ENCODE measurements at places on chromosomes 4 and X. TPM values are rescaled to one million over a fixed set of nuclear protein-coding genes. Genes with fewer than 3 reads are reported as not detected.
A peak's percentile ranks its signal among the peaks of the same experiment; 100 is the strongest.

- no peaks in the 10 kb centered on the region for H3K27me3 ChIP-seq
- no peak overlapping the region for H3K27ac ChIP-seq
- H3K4me3 ChIP-seq: no peak overlapping the region
- no peaks in the 10 kb centered on the region for H3K4me1 ChIP-seq
Observed at GRCh38 chr4:137367620-137368019, 164.7 kb downstream of the PCDH18 start.

GRCh38 chr4:121642876-121643585, 53.7 kb downstream of the ANXA5 start:
- no peak for DNase-seq
- no peaks in the 10 kb centered on the region for H3K27me3 ChIP-seq
- H3K4me1 ChIP-seq: no peaks in the 10 kb centered on the region
- no peaks in the 10 kb centered on the region for H3K36me3 ChIP-seq
- H3K4me3 ChIP-seq: no peak overlapping the region

The CLDN22 gene
- 1.0 TPM for total RNA-seq

The TEX13B gene
- not detected for total RNA-seq

DNA sequence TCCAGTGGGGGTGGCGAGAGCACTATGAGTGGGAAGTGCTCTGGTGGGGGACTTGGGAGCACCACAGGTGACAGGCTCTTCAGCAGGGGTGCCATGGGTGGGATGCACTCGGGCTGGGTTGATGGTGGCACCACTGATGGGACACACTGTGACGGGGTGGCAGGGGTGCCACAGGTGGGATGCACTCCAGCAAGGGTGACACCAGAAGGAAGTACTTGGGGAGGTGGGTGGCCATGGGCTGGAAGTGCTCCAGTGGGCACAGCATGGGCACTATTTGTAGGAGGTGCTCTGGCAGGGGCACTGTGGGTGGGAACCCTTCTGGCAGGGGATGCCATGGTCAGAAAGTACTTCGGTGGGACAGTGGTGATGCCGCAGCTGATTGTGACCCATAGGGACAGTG, 346.6 kb downstream of the CFAP47 start:
- H3K4me3 ChIP-seq: no peak overlapping the region
- no peaks in the 10 kb centered on the region for H3K4me1 ChIP-seq
- DNase-seq: no peak

The PPP1R2C gene
- total RNA-seq: not detected

The PF4V1 gene
- total RNA-seq: not detected

GRCh38 chr4:79882806-79883205, 190.2 kb downstream of the ANTXR2 start:
- no peak for DNase-seq
- H3K27me3 ChIP-seq: no peaks in the 10 kb centered on the region
- no peaks in the 10 kb centered on the region for H3K36me3 ChIP-seq
- H3K4me3 ChIP-seq: no peak overlapping the region
- no peaks in the 10 kb centered on the region for H3K4me1 ChIP-seq

The KLHL34 gene
- total RNA-seq: not detected

GRCh38 chrX:11214346-11215190, 78.6 kb upstream of the AMELX start:
- H3K4me3 ChIP-seq: no peak overlapping the region
- no peaks in the 10 kb centered on the region for H3K36me3 ChIP-seq
- no peaks in the 10 kb centered on the region for H3K27me3 ChIP-seq

GRCh38 chr4:33045334-33045733, 2325.2 kb downstream of the PCDH7 start:
- H3K4me1 ChIP-seq: no peaks in the 10 kb centered on the region
- H3K36me3 ChIP-seq: no peaks in the 10 kb centered on the region
- DNase-seq: no peak
- H3K4me3 ChIP-seq: no peak overlapping the region

DNA sequence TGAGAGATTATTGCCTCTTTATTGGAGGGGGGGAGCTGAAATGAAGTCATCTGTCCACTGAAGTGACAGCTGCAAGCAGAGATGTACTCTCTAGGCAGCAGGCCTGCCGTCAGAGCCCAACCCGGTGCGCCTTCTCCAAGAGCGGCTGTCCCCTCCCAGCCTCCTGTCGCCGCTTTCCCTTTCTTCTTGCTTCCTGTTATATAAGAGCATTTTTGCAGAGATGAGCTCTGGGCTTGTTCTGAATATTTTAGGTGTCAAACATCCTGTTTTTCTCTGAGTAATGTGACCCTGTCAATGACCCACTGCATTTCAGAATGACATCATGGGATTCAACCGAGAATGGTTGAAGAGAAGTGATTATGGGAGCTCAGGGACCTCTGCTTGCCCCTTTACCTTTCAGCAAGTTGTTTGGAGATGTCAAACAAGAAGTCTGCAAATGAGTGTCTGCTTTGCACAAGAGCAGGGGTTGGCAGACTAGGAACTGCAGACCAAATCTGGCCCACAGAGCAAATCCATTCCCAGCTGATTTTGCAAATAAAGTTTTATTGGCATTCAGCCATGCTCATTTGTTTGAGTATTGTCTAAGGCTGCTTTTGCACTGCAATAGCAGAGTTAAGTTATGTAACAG, 79.9 kb downstream of the SLC9A6 start:
- H3K4me3 ChIP-seq: no peak overlapping the region
- H3K36me3 ChIP-seq: no peaks in the 10 kb centered on the region
- H3K4me1 ChIP-seq: no peaks in the 10 kb centered on the region
- H3K27ac ChIP-seq: peak overlapping the region; percentile 82

DNA sequence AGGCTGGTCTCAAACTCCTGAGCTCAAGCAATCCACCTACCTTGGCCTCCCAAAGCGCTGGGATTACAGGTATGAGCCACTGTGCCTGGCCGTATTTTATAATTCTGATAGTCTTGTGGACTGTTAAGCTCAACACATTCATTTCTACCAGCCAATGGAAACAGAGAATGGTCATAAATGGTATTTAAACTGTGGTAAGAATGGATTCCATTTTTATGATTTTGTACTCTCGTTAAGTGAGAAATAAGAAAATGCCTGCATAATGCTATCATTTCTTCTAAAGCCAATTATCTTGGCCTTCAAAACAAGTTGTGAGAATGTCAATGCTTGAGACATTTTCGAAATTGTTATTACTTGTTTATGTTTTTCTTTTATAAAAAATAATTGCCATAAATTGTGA, 321.0 kb downstream of the IL15 start:
- H3K27me3 ChIP-seq: no peaks in the 10 kb centered on the region
- no peaks in the 10 kb centered on the region for H3K4me1 ChIP-seq
- H3K27ac ChIP-seq: no peak overlapping the region
- H3K36me3 ChIP-seq: no peaks in the 10 kb centered on the region

GRCh38 chr4:36337665-36338185, 56.3 kb downstream of the DTHD1 start:
- H3K36me3 ChIP-seq: no peaks in the 10 kb centered on the region
- no peaks in the 10 kb centered on the region for H3K27me3 ChIP-seq
- H3K4me3 ChIP-seq: no peak overlapping the region
- H3K4me1 ChIP-seq: no peaks in the 10 kb centered on the region
- DNase-seq: no peak
- no peak overlapping the region for H3K27ac ChIP-seq

DNA sequence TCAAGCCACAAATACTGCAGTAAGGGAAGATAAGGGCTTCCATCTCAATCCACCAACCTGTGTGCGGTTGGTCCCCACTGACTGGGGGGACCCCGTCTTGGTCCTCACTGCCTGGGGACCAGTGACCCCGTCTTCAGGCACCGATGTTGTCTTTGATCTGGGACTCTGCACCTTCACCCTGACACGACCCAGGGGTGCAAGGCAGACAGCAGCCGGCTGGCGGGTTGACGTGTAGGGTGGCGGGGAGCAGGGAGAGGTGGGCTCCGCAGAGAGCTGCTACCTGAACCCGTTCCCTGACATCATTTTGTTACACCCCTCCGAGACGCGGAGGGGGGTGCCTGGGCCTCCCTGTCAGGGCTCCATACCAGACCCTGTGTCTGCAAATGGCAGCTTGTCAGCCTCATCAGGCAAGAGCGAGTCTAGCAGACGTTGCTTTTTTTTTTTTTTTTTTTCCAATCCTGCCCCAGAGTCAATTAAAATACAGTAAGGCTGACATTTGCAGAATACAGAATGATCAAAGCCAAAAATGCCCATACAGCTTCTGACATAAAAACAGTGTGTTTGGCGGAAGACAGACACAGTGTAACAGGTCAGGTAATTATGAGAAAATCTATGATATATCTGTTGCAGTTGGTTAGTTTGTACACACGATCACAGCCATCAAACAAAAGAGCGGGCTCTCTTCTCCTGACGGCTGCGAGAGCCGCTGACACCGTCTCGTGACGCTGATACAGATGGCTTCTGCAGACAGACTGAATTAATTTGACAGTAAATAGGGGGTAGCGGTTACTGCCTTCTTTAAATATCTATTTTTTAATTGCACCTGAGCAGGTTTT, 118.6 kb downstream of the CRLF2 start:
- H3K27me3 ChIP-seq: no peaks in the 10 kb centered on the region
- no peak overlapping the region for H3K4me3 ChIP-seq
- DNase-seq: no peak

The GPRIN3 gene
- total RNA-seq: 1.2 TPM

- no peak overlapping the region for H3K27ac ChIP-seq
- DNase-seq: no peak
- H3K4me1 ChIP-seq: no peaks in the 10 kb centered on the region
Observed at GRCh38 chrX:150163221-150163930, 199.7 kb upstream of the MAMLD1 start.

GRCh38 chrX:127888767-127889166, 163.4 kb downstream of the ACTRT1 start:
- H3K4me3 ChIP-seq: no peak overlapping the region
- DNase-seq: no peak
- H3K36me3 ChIP-seq: no peaks in the 10 kb centered on the region

- no peak overlapping the region for H3K4me3 ChIP-seq
- no peak overlapping the region for H3K27ac ChIP-seq
- no peak for DNase-seq
Observed at GRCh38 chr4:17218786-17219185, 293.1 kb downstream of the QDPR start.

DNA sequence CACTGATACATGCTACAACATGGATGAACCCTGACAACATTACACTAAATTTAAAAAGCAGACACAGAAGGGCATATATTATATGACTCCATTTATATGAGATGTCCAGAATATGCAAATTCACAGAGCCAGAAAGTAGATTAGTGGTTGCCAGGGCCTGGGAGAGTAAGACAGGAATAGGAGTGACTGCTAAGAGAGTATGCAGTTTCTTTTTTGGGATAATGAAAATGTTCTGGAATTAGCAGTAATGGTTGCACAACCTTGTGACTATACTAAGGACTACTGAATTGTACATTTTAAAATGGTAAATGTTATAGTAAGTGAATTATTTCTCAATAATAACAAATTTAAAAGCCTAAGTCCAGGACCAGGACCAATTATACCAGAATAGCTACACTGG, 29.5 kb upstream of the NUP54 start:
- no peak overlapping the region for H3K27ac ChIP-seq
- no peak for DNase-seq
- no peaks in the 10 kb centered on the region for H3K4me1 ChIP-seq
- no peaks in the 10 kb centered on the region for H3K27me3 ChIP-seq
- no peak overlapping the region for H3K4me3 ChIP-seq

- no peaks in the 10 kb centered on the region for H3K27me3 ChIP-seq
- no peaks in the 10 kb centered on the region for H3K4me1 ChIP-seq
- no peak within 1 kb of the TSS for H3K4me3 ChIP-seq
- H3K27ac ChIP-seq: no peak within 1 kb of the TSS
Observed at GRCh38 chrX:101219116-101219863, at the start of gene DRP2. TSS of gene DRP2 (plus strand) at chrX:101219786. CDS start at chrX:101231648, 11,862 bp downstream.

DNA sequence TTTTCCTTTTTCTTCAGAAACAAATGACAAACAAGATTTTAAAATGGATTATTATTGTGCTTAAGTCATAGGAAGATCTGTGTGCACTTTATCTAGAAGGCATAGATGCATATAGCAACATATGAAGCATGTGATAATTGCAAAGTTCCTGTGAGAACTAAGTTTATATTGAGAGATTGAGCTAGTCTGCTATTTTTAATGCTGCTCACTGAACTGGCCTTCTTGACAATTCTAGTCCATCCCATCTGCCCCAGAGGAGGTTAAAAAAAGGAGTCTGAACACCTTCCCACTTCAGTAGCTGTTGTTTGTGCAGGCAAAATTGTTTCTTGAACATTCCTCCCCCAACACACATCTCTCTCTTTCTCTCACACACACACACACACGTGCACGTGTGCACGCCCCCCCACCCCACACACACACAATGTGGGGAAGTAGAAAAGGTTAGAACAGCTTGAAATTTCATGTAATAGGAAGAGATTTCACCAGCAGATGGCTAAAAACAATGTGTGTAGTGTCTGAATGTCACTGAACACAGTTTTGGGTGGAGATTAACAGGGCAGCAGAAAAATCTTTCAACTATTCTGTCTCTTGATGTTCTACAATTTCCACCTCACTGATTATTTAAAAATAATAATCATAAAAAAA, 108.0 kb downstream of the GPM6A start:
- H3K27ac ChIP-seq: no peak overlapping the region
- H3K4me1 ChIP-seq: no peaks in the 10 kb centered on the region
- H3K36me3 ChIP-seq: no peaks in the 10 kb centered on the region
- DNase-seq: no peak

GRCh38 chr4:16195209-16195608, 31.1 kb downstream of the TAPT1 start:
- H3K36me3 ChIP-seq: no peaks in the 10 kb centered on the region
- no peaks in the 10 kb centered on the region for H3K4me1 ChIP-seq
- no peak for DNase-seq

DNA sequence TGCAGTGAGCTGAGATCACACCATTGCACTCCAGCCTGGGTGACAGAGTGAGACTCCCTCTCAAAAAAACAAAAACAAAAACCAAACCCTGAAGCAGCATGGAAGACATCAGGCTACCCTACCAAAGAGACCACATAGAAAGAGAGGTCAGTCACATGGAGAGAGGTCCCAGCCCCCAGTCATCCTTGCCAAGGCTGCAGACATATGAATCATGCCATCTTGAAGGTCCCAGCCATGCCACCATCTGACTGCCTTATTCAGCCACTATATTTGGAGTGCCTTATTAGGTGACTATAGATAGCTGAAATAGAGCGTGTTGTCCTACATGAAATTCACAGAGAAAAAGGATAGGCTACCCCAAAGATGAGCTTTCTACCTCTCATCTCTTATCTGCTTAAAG, 48.2 kb downstream of the SPINK2 start:
- no peak overlapping the region for H3K4me3 ChIP-seq
- no peak for DNase-seq
- H3K27me3 ChIP-seq: no peaks in the 10 kb centered on the region
- H3K36me3 ChIP-seq: no peaks in the 10 kb centered on the region
- no peaks in the 10 kb centered on the region for H3K4me1 ChIP-seq
- no peak overlapping the region for H3K27ac ChIP-seq

DNA sequence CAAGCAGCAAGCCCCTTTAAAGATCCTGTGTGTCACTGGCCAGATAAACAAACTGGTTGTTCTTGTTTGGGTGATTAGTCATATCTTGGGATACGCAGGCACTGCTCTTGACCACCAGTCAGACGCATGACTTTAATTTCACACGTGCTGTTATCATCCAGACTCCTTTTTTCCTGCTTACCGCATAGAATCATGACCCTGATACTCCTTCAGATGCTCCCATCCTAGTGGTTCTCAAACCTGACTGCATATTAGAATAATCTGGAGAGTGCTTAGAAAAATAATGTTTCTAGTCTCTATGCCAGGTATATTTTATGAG, 78.8 kb downstream of the CLDN22 start:
- H3K27ac ChIP-seq: no peak overlapping the region
- no peaks in the 10 kb centered on the region for H3K36me3 ChIP-seq
- H3K4me1 ChIP-seq: no peaks in the 10 kb centered on the region
- H3K27me3 ChIP-seq: no peaks in the 10 kb centered on the region

The CTAG1A gene
- not detected for total RNA-seq
